ENCODE measurements at places on chromosomes 3 and 15.

GRCh38 chr15:51096976-51097375 is 2.3 kb upstream of the TNFAIP8L3 start:
- no peak for ATAC-seq

GRCh38 chr15:43920815-43921214 is 94.0 kb downstream of the WDR76 start:
- no peak for ATAC-seq

DNA sequence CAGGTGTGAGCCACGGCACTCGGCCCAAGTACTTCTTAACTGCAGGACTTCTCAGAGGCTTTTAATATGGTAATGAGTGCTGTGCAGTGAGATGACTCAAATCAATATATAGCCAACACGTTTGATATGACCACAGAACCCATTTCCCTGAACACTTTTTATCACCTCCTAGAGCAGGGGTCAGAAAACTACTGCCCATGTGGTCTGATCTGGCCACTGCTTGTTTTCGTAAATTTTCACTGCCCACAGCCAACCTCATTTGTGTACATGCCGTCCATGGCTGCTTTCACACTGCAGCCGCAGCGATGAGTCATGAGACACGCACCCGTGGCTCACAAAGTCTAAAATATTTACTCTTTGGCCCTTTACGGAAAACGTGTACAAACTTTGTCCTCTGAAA is 179.2 kb downstream of the RORA start:
- peak; percentile 47 for ATAC-seq

DNA sequence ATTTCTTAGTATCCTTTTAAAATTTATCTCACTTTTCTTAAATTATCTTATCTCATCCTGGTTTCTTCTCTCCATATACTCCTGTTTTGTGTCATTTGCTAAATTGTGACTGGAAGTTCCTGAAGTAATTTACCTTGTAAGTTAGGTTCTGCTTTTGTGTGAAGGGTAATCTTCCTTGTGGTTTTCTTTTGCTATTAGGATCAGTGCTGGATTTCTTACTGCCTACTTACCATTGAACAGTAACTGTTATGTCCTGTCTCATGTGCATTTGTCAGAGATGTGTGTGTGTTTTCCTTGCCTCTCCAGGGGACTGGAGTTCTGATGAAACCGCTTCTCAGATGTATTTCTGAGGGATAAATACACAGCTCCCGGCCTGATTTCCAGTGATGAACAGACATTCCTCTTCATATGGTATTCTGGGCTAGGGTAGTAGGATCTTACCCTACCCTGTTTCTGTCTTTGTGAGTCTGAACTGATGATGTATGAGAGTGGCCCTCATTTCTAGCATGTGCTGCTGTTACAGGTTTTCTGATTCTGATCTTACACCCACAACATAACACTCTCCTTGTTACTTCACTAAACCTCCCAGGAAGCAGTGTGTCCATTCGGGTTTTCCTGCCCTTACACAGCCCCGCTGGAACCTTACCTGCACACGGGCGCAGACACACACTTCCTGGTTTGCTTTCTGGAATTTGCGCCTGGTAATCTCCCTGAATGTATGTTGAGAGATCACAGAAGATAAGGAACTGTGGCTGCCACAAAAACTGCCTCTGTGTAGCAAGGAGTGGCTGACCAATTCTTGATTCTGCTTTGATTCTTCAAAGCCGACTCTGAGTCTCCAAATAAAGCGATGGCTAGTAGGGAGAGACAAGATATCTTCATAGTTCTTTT is 14.7 kb downstream of the PAK2 start:
- no peak for ATAC-seq

DNA sequence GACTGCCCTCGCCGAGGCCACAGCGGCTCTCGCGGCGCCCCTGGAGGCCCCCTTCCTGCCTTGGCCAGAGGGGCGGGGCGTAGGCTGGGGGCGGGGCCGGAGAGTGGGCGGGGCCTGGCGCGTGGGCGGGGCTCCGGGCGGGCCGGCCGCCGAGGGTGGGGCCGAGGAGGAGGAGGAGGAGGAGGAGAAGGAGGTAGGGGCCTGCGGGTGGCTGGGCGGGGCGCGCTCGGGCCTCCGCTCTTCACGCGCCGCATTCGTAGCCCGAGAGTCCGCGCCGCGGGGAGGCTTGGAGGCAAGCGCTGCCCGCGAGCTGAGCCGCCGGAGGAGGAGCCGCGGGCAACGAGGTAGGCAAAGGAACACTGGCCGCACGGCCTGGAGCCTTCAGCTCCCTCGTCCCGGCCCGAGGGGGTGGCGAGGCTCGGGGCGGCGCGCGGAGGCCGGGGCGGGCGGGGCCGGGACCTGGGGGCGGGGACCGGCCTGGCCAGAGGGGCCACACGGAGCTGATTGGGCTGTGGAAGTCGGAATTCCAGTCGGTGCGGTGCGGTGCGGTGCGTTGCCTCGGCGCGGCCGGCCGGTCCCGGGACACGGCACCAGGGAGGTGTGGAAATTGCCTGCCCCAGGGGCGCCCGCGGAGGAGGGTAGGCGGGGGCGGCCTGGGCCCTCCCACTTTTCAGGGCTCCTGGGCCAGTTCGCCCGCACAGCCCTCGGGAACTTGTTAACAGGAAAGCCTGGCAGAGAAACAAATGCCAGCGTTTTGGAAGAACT is at the start of gene PPP2R3A:
TSS of gene PPP2R3A (plus strand) at position 223 of the 765 bp plus-strand sequence. CDS start 35,771 bp downstream, outside the sequence.
- ATAC-seq: peak; percentile 99

- no peak for ATAC-seq
Measured at GRCh38 chr3:197201791-197202452, 96.5 kb downstream of the DLG1 start.

- ATAC-seq: no peak
Measured at GRCh38 chr3:47804577-47804976, 1.6 kb downstream of the DHX30 start.

DNA sequence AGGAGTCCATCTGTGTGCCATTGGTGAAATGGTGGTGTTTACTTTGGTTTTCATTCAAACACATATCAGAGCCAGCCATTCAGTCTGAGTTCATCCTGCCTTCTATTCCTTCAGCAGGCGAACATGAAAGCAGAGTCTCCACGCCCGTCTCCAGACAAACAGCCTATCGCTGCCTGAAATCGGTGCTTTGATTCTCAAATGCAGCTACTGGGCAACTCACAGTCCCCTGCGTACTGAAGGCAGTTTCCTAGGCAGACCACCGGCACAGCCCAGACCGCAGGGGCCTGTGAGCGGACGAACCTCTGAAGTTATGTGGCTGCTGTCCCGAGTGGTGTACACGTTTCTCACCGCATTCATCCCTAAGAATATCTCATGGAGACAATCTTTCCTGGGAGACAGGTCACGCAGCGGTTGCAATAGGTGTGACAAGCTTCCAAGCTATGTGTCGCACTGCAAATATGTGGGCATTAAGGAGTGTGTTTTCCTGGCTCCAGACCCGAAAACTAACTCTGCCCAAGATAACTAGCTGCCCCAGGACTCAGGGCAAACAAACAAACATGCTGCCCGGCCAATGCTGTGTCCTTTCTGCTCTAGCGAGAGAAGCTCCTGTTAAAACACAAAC is 16.9 kb upstream of the RYR3 start:
- no peak for ATAC-seq

DNA sequence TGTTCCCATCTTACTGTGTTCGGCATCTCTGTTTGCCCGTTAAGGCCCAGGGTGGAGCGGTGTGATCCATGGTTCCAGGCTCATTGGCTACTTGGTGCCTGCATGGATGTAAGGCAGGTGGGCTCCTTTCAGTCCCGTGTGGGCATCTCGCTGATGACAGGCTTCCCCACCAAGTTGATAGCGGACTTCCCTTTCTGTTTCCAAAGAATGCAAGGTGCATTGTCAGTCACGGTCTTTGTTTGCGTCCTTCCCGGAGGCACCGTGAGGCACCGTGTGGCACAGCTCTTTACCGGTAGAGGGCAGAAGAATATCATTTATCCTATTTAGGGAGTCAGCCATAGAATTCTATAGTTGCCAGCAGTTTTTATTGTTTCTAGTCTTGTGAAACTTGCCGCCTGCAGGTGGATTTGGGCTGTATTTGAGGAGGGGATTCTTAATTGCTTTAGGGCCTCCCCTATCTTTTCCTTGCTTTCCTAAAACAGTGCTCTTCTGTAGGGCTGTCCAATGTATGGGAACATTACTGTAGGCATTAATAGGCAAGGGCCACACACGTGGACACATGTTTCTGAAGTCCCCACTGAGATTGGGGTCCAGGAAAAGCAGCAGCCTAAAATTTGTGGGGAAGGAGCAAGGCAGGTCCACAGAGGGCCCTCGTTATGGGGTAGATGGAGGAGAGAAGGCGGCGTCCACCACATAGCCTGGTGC is 244.1 kb downstream of the SLCO3A1 start:
- peak; percentile 80 for ATAC-seq

DNA sequence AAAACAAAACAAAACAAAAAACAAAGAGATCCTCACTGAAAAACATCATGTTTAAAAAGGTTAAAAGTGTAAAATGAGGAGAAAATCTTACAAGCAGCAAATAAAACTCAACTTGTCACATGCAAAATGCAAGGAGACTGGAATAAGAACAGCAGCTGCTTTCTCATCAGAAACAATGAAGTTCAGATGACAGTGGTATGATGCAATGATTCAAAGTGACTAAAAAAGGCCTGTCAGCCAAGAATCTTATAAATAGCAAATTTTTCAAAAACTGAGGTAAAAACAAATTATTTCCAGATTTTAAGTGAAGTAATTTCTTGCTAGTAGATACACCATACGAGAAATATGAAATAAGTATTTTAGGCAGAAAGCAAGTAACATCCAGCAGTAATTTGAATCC is 68.6 kb upstream of the EPHA3 start:
- no peak for ATAC-seq

GRCh38 chr15:45637552-45638033 is 2.8 kb downstream of the SQOR start:
- ATAC-seq: peak; percentile 7

- ATAC-seq: peak; percentile 62
Measured at GRCh38 chr3:169945313-169945712, 21.3 kb upstream of the SEC62 start.

All from esophagus mucosa (tissue), 1 donor.